Retinal pigment epithelial cell (primary cell): ENCODE measurements at places on chromosomes 13 and 19.
A peak's percentile ranks its signal among the peaks of the same experiment; 100 is the strongest.

DNA sequence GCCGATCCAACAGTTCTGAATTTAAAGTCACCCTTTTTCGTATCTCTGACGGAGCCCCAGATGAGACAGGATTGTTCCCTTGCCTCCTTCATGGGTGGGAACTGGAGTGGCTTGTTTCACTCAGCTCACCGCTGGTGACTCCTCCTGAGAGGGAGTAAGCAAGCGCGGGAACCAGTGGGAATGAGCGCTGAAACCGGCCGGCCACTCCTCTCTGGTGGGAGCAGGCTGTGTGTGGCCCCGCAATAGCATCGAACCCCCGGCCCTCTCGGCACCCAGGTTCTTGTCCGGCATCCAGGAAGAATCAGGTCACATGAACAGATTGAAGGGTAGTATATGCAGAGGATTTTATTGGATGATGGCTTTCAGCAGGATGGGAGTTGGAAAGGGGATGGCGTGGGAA lies 1211.6 kb upstream of the PCDH20 start:
- no peak for DNase-seq

- no peak for DNase-seq
These were observed at the start of gene ABCC4 for GRCh38 chr13:95301183-95301967. Gene ABCC4, minus strand, starts transcription at chr13:95301451. Its CDS starts 137 bp downstream, at chr13:95301314.

- DNase-seq = no peak
These were observed 5.7 kb downstream of the ZNF551 start for GRCh38 chr19:57687363-57688010.

DNA sequence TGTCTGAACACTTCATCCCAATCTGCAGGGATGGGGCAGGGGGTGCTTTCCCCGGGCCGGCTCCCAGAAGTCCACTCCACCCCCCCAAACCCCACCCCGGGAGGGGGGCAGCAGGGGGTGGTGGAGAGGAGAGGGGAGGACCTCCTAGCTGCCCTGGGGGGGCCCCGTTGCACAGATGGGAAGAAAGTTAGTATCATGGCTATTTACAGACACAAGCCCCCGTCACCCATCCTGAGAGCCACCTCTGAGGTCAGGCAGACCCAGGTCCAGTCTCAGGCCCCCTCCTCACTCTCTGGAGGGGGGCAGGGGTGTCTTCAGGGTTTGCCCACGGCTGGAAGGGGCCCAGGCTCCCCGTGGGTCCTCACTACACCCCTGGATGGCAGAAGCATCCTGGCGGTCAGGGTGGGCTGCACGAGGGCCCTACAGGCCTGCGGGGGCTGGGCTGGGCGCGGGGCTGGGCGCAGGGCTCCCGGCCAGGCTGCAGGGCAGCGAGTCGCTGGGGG lies 5.8 kb upstream of the REXO1 start:
- no peak for DNase-seq

GRCh38 chr19:47020992-47021496 lies 1.4 kb downstream of the NPAS1 start:
- DNase-seq = no peak

- peak; percentile 13 for DNase-seq
These were observed 126.7 kb downstream of the MAB21L1 start for GRCh38 chr13:35349673-35350278.

- no peak for DNase-seq
These were observed 2.3 kb upstream of the ZNRF4 start for GRCh38 chr19:5452594-5453565.

DNA sequence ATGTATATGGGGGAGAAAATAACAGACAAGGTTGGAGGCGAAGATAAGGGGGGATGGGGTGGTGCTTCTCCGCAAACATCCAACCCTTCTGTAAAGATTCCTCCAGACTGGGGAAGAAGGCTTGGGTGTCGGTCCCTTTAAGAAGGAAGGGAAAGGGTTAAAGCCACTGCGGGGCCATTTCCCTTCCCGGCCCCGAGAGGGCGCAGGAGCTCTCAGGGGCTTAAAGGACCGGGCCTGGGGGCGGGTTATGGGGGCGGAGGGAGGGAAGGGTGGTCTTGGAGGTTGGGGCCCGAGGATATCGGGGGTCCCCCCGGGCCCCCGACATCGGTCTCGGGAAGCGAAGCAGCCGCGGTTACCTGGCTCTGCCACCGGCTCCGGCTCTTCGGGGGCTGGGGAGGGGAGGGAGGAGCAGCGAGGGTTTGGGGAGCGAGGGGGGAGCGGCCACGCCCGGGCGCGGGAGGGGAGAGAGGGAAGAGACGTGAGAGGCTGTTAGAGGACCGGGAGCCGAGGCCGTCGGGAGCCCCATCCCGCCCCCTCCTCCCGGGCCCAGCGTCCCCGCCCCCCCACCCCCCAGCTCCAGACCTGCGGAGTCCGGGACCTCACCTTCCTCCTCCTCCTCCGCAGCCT lies 2.8 kb downstream of the TNNT1 start:
- no peak for DNase-seq

DNA sequence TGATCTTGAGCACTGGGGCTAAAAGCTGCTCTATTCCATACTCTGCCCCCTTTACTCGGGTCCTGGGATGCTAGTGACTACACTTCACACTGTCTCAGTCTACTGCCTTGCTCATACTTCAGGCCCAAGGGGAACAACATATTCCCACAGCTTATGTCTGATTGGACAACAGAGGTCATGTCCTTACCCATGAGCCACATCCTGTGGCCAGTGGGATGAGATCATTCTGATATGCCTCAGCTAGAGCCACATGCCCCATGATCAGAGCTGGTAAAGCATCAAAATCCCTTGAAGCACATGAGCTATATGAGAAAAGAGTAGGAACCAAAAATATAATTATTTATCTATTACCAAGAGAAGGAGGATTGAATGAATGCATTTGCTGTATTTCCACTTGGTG lies 290.1 kb upstream of the TSHZ3 start:
- no peak for DNase-seq

DNA sequence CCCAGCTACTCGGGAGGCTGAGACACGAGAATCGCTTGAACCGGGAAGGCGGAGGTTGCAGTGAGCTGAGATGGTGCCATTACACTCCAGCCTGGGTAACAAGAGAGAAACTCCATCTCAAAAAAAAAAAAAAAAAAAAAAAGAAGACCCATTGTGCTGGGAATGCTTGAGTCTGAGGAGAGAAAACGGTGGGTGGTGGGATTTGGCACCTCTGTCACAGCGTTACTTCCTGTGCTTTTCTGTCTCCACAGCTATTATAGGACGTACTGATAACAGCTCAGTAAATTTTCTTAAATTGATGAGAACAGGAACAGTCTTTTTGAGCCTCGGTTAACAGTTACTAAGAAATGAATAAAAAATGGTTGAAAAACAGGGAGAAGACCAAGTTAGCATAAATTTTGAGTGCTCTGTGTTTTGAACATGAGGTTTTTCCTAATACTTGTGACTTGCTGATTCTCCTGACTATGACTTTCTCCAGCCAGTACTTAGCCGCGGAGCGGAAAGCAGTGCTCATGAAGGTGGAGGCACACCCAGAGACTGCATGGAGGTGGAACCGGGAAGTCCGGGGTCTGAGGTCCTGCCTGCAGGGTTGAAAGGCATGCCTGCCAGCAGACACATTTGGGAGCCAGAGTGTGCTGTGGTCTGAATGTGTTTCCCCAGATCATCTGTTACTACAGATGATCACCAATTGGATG lies 55.3 kb upstream of the TEX29 start:
- no peak for DNase-seq
